Stimulated activated CD8-positive, alpha-beta memory T cell treated with anti-CD3 and anti-CD28 coated beads, Interleukin-7, amount 100 ng/mL, for 4 hours (primary cell): ENCODE measurements at places on chromosomes 13 and 19.

GRCh38 chr19:36215276-36216123, 594 bp downstream of the ZNF146 start:
- no peak for DNase-seq

DNA sequence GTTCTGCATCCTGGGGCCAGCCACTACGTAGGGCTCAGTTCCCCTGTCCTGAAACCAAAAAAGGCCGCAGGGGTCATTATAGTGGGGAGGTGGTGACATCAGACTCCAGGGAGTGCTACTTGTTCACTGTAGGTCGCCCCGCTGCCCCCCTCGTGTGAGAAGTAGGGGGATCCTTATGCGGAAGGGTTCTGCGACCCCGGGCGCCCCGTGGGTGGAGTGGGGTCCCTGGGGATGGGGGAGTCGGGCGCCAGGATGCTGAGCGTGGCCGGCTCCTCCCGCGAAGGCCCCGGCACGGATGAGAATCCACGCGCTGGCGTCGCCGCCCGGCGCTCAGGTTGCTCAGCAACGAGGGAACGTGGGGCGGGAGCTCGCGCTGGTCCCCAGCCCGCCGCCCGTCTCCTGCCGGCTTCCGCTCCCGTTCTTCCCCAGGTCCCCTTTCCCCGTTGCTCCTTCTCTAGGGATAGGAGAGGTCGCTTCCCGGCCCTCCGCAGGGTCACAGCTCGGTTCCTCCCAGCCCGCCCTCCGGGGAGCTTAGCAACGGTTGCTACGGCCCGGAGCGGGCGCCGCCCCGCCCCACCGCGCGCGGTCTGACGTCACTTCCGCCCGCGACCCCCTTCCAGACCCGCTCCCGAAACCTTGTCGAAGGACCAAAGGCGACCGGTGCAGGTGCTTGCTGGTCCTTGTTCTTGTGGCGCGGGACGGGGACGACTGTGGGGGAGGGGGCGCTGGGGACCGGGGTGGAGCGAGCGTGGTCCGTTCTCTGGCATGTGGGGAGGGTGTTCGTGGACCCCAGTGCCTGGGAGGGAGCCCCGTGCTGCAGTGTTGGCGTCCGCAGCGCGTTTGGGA, at the start of gene NAT14:
Gene NAT14, plus strand, starts transcription at position 596 of the 846 bp plus-strand sequence. CDS start 521 bp downstream, outside the sequence.
- peak; percentile 10 for DNase-seq

DNA sequence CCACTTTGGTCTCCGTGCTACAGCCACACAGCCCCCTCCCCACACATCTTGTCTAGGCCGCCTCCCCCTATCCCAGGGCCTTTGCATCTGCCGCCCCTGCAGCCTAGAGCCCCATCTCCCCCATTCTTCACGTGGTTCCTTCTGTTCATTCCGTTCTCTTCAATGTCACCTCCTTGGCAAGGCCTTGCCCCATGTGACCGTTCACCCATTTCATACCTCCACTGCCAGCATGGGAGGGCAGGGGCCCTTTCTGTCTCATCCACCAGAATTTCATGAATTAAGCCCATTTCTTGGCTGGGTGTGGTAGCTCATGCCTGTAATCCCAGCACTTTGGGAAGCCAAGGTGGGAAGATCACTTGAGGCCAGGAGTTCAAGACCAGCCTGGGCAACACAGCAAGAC, 15.7 kb upstream of the HNRNPM start:
- no peak for DNase-seq

- no peak for DNase-seq
These were observed 294.6 kb upstream of the MIR17HG start for GRCh38 chr13:91052876-91053275.

DNA sequence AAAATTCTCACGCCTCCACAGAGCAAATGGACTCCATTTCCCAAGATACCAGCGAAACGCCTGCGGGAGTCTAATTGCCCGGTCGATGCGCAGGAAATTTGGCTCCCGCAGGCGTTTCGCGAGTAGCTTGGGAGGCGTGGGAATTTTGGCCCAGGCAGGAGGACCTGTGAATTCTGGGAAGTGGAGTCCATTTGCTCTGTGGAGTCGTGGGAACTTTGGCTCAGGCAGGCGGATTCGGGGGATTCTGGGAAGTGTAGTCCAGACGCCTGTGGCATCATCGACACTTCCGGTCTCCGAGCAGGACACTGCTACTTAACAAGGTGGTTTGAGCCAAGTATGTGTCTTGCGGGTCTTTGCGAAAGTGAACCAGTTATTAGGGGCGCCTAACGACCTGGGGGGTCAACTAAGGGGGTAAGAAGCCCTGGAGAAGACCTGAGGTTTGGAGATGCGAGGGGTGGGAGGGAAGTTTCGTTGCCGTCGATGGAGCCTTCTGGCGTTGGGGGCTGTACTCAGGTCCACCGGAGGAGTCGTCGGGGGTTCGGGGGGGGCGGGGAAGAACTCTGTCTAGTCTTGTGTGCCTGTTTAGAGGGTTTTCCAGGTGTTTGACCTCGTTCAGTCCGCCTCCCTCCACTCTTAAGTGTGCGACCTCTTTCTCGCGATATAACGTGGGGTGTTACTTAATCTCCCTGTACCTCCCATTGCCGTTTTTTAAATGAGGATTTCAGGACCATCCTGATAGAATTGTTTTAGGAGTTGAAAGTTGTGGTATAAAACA, at the start of gene ZNF155:
Gene ZNF155, plus strand, starts transcription at position 277 of the 775 bp plus-strand sequence. CDS start 4,356 bp downstream, outside the sequence.
- DNase-seq, result peak; percentile 62

DNA sequence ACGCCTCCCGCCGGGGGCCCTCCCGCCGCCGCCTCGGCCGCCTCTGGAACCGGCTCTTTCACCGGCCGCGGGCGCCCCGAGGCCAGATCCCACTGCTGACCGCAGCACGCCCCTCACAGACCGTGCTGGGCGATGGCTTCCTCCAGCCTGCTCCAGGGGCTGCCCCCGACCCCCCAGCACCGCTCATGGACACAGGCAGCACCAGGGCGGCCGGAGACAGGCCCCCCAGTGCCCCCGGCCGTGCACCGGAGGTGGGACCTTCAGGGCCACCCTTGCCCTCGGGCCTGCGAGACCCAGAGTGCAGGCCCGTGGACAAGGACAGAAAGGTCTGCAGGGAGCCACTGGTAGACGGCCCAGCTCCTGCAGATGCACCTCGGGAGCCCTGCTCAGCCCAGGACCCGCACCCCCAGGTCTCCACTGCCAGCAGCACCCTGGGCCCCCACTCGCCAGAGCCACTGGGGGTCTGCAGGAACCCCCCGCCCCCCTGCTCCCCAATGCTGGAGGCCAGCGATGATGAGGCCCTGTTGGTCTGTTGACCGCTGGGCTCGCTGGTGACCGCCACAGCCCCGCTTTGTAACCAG, 13.0 kb downstream of the LRP3 start:
- no peak for DNase-seq

GRCh38 chr13:27266917-27267316, 3.7 kb upstream of the RASL11A start:
- DNase-seq, result no peak

DNA sequence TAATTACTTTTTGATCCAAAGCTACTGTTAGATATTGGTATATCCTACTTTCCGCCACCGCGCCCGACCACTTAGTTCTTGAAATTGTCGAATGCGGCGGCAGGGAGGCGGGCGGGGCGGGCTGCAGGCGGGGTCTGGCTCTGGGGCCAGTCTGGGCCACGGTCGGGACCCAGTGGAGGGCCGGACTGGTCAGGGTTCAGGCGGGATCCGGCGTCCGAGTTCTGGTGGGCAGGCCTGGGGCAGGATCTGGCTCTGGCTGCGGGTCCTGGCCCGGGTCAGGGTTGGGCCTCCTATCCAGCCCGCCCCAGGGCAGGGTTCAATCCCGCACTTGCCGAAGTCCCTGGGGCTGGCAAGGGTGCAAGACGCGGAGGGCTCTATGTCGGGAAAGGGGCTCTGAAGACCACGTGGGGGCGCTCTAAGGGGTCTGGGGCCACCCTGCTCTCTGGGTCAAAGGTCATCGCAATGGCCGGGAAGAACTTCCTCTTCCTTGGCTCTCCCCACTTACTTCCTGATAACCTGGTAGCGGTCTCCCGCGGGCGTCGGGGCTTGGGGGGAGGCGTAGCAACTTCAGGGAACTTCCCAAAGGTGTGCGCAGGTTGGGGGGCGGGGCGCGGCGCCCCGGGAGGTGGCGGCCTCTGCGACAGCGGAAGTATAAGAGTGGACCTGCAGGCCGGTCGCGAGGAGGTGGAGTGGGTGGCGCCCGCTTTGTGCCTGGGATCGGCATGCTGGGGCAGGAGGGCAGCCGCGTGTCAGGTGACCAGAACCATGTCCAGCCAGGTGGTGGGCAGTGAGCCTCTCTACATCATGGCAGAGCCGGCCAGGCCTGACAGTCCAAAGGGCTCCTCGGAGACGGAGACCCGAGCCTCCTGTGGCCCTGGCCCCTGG, 83.4 kb downstream of the MRPL57 start:
- DNase-seq, result no peak

DNA sequence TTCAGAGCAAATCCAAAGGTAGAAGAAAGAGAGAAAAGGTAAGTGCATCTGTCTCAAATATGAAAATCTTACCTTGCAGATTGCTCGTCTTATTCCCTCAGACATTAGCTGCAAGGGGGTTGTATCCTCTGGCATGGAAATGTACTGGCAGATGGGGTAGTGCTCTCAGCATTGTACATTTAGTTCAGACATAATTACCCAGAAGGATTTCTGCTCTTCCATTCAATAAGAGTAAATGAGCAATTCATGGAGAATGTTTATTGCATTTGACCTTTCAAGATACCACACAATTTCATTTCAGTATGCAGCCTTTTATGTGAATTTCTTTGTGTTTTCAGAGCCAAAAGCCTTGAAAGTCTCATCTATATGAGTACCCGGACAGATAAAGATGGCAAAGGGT, 63.8 kb downstream of the SCEL start:
- no peak for DNase-seq

DNA sequence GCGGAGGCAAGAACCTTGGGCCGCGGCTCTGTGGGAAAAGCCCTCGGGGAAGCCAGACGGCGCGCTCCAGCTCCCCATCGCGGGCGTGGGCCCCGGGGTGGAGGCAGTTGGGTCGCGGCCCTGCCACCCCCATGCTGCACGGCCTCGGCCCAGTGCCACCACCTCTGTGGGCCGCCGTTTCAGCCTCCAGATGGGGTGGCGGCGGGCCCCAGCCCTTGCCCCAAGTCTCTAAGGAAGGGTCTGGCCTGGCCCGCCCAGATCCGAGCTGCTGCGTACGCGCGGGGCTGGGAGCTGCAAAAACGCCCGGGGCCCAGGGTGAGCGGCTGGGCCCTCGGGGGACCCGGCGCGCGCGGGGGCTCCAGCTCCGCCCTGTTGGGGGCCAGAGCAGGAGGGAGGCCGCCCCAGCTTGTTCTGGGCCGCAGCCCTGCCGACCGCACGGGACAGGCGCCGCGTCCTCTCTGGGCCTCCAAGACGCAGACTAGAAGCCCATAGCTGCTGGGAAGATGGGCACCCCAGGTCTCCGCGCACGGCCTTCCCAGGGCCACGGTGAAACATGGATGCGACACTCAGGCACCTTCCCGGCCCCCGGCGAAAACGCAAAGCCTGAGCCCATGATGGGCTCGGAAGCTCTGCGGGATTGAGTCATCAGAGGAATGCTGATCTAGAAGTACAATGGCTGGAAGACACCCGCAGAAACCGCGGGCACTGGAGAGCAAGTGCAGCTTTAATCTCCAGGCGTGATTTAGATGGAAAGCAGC, 110.1 kb downstream of the KCTD15 start:
- DNase-seq, result no peak

DNA sequence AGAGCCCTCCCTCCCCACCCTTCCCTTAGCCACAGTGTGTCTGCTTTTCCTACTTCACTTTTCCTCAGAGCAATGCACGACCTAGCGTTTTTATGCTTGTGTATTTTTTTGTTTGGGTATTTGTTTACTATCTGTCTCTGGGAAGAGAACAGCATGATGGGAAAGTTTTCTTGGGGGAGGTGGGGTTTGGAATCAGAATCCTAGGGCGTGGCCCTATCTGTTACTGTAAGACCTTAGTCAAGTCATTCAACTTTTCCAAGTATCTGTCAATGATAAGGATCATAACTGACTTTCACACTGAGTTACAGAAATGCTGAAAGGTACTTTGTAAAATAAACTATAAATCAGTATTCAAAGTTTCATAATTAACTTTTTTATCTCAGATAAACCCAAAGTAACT, 146.3 kb upstream of the WASF3 start:
- DNase-seq, result no peak

- no peak for DNase-seq
These were observed 23.2 kb upstream of the CRTC1 start for GRCh38 chr19:18660051-18660910.

GRCh38 chr13:98722958-98723357, 29.5 kb downstream of the SLC15A1 start:
- DNase-seq, result no peak

DNA sequence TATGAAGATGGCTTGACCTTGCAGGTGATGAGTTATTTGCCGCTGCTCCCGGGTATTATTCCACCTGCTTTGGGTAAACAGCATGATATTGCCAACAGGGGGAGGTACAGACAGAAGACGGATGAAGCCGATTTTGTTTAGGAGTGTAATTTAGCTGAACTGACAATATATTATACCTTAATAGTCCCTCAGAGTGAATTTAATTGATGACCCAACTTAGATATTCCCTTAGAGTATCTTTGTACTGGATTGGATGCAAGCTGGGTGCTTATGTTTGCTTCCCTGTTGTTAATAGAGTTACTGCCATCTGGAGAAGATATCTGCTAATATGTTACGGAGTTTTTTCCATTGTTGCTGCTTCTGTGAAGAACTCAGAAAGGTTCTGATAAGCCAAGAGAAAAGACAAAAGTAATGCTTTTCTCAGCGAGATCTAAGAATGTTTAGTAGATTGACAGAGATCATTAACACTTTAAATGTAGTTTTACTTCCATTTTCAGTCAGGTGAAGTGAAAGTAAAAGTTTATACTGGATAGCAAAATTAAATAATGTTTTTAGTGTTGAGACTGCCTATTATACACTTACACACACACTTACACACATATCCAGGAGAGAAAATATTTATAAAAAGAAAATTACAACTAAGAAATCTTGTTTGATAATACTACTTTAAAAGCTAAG, 2220.8 kb upstream of the PCDH20 start:
- no peak for DNase-seq

DNA sequence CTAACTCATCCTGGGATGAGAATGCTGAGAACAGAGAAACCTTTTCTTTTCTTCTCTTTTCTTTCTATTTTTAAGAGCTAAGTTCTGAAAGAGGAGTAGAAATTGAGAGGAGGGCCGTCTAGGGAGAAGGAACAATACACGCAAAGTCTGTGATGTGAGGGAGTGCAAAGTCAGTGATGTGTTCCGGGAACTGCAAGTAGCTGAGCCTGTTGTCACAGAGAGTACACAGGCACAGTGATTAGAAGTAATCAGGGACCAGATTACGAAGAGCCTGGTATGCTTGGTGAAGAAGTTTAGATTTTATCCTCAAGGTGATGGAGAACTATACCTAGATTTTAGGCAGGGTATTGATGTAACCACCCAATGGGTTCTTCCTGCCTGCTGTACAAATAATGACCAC, 32.0 kb upstream of the CXCL17 start:
- no peak for DNase-seq

DNA sequence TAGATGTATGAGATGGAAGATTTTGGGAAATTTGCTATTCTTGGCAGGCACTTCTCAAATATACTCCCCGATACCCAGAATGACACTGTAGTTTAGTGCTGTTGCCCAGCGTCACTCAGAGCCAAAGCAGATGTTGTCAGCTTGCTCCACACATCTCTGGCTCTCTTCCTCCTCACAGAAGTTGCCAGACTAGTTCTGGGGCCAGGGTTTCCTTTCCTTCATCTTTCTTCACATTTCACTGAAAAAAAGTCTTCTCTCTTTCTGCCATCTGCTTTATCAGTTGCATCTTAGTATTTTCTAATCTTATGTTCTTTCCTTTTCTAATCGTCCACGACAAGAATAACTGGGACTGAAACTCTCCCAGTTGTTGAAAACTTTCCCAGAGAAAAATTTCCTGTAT, 251.4 kb downstream of the RGCC start:
- DNase-seq, result no peak

GRCh38 chr13:99965329-99966000, 6.1 kb downstream of the ZIC5 start:
- no peak for DNase-seq
